NCI-H1694 treated with DMSO at 0.1 percent for 48 hours (cell line): ENCODE measurements at places on chromosomes 1 and 21.

GRCh38 chr1:46822248-46822826, 23.5 kb downstream of the CYP4B1 start:
- no peak for DNase-seq

- DNase-seq = no peak
Measured at GRCh38 chr21:34004974-34005373, 68.4 kb upstream of the MRPS6 start.

GRCh38 chr1:79859212-79859948, 852.9 kb upstream of the ADGRL4 start:
- DNase-seq = no peak

DNA sequence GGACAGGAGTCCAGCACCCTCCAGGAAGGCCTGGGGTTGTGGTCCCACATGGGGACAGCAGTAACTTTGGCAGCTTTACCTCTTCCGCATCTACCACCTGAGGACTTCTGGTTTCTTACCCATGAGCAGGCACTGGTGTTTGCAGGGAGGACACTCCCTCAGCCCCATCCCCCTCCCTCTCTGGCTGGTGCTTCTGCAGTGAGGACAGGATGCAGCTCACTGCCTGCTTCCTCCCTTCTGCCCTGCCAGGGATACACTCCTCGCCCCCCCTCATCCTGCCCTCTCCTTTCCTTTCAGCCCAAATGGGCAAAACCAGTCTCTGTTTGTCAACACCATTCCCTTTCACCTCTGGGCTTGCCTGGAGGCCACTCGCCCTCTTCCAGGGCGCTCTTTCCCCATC, 62.4 kb downstream of the KIRREL1 start:
- no peak for DNase-seq

- DNase-seq = no peak
Measured at GRCh38 chr1:210440081-210440480, 111.4 kb downstream of the HHAT start.

DNA sequence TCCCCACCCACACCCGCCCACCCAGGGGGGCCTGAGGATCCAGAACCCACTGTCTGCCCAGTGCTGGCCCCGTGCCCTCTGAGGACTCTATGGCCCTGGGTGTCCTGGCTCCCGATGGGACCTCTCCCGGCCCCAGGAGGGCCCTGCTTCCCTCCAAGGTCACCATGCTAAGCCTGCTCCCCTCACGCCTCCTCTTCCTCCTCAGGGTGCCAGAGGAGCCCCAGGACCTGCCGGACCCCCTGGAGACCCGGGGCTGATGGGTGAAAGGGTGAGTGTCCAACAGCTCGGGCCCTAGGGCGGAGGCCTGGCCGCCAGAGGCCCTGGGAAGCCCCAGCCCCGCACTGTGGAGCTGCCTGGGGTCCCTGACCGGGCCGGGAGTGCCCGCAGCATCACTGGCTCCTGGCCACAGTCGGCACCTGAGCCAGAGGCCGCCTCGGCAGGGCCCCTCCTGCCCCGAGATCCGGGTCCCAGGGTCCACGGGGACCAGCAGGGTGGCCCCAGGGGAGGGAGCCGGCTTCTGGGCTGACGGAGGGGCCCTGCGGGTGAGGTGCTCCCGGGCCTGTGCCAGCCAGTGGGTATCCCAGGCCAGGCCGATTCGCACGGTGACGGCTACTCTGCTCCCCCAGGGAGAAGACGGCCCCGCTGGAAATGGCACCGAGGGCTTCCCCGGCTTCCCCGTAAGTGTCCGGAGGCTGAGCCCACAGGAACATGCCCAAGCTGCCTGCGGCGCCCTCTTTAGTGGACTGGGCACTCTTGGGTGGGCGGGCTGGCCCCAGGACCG, 16.1 kb downstream of the COL6A1 start:
- no peak for DNase-seq

GRCh38 chr1:31541194-31541593, 35.1 kb upstream of the TINAGL1 start:
- DNase-seq = no peak

DNA sequence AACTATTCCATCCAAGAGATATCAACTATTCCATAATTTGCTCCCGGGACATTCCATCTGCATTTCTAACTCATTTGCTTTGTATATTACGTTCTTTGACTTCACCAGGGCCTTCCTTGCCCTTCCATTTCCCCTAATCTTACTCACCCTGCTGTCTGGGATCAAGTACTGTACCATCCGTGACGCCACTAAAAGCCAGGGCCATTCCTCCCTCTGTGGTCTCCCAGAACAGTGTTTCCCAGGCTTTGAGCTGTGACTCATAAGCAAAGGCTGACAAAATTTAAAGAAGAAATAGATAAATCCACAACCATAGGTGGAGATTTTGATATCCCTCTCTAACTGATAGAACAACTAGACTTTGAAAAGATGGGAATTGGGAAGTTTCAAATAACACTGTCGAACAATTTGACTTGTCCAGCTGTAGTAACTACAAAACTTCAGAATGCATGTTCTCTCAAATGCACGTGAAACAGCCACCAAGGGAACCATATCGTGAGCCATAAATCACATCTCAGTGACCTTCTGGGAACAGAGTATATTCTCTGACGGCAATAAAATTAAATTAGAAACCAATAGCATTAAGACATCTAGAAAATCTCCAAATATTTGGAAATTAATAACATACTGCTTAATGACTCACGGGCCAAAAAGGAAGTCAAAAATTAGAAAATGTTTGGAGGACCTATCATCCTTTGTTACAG, 501.0 kb downstream of the SETD4 start:
- no peak for DNase-seq

DNA sequence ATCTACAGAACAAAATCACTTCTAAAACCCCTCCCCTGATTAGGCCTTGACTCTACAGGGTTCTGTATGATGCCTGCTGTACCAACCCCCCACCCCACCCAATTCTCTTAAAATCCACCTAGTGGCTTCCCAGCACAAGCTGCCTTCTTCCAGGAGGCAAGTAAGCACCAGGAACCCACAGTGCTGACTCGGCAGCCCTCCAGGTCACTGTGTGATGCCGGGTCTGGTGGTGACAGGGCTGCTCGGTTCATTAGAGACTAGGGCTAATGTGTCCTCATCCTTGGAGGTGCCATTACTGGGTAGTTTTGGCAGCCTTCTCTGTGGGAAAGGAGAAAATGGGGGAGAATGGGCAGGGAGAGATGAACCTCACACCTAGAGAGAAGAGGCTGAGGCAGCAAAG, 363.5 kb downstream of the PTPRU start:
- DNase-seq = no peak

GRCh38 chr21:14071902-14072734, 138.6 kb downstream of the LIPI start:
- no peak for DNase-seq

DNA sequence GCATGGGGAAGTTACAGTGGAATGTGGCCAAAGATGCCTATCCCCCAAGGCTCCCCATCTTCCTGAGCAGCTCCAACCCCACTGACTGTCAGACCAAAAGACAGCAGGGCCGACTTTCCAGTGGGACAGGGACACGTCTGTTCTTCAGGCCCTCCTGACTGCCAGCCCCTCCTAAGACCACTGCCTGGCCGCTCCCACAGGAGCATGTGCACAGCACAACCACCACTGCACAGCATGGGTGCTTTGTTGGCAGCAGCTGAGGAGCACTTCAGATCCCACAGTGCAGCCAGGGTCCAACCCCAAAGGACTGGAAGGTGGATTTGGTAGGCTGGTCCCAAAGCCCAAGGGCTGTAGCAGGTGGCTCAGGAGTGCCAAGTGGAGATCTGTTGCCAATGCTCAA, 648.3 kb upstream of the BRINP3 start:
- no peak for DNase-seq
